ENCODE measurements at places on chromosomes 11 and 22.

GRCh38 chr11:50247309-50247874 is 214.7 kb downstream of the OR4C45 start:
- no peak for DNase-seq

GRCh38 chr11:117842131-117842941 is 17.8 kb upstream of the FXYD2 start:
- DNase-seq: no peak

DNA sequence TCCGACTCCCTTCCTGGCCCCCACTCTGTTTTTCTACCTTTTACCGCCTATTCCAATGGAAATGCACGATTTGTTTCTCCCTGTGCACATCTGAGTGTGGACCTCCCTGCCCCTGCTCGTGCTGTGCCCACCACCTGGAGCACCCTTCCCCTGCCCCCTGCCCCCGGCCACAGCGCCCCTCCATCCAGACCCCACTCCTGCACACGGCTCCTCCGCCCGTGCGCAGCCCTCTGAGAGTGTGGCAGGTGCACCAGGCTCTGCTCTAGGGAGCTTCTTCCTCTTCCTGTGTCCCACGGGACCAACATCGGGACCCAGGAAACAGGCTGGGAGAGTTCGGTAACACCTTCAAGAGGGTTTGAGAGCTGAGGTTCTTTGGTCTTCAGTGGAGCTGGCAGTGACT is 62.9 kb downstream of the LRP5 start:
- DNase-seq: no peak

DNA sequence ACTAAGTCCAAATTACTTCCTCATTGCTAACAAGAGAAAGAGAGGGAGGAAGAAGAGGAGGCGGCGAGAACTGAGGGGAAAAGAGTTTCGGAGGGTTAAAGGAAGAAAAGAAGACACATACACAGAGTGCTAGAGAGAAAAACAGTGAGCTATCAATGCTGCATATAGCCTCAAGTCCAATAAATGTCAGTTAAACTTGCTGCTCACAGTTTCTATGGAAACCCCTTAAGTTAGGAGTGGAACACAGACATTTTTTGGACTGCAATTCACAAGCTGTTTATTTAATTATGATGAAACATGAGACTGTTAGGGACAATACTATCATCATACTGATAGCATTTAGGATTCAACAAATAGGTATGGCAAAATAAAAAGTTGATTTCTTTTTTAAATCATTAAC is 1320.4 kb downstream of the LRRC4C start:
- no peak for DNase-seq

DNA sequence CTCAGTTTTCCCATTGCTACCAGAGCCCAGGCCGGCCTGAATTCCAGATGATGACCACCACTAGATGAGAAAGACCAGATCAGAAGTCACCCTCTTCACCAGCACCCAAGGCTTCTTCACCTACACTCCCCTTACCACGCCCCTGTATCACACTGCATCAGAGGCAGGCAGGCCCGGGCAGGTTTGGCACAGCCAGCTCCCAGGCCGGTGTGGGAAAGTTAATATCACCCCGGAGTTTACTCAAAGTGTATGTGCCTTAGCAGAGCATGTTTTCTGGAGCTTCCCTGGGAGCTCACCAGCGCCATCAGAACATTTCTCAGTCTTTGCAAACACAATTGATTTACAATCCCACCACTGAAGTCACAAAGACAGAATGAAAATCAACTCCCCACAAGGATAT is 47.5 kb upstream of the POU2AF1 start:
- no peak for DNase-seq

GRCh38 chr22:28950617-28951411 is 67.4 kb downstream of the ZNRF3 start:
- DNase-seq: no peak

DNA sequence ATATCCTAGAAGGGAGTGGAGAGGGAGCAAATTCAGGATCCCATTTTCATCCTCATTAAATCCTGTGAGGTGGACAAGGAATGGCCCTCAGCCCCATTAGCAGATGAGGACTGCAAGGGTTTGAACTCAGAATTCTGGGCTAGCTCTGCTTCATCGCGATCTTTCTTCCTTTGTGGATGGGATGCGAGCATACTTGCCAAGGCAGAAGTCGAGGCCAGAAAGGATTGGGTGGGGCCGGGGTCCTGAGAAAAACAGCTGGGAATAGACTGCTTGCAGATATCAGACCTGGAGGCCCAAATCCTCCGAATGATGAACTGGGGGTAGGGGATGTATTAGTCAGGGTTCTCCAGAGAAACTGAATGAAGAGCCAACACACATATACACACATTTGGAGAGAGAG is 179.0 kb downstream of the CHST1 start:
- no peak for DNase-seq

DNA sequence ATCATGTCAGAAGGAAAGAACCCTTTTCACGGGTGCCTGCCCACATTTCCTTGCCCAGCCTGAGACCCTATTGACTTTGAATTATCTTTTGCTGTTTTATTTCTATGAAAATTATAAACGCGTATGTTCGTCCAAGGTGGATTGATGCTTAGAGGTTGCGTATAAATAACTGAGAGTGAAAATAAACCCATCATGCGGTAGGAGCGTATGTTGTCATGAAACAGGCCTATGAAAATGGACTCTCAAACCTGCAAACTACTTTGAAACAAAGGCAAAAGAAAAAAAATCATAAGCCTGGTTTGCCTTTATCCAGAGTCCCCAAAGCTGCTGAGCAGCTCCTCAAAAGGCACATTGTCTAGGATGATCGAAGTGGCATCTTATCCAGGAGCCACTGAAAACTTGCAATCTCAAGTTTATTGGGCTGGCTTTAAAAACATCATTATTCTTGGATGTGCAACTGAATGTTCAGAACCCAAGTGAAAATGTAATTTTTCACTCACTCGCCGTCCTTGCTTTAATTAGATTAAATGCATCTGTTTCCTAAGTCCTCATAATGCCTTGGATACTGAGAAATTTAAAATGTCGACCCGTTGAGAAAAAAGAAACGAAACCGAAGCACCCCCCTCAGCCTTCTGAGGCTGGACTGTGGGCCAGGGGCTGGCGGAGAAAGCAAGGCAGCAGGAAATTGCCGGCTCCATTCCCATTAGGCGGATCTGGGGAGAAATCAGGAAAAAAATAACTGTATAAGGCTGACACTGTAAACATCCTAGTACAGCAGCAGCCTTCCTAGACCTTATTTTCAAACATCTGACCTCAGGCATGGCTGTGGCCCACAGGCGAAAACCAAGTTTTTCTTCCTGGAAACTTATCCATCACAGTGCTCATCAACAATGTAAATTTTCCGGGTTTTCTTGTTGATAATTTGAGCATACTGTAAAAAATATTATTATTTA is 82.9 kb upstream of the PPARA start:
- DNase-seq: no peak

- DNase-seq: no peak
Observed at GRCh38 chr11:128492461-128492860, 94.9 kb downstream of the ETS1 start.

DNA sequence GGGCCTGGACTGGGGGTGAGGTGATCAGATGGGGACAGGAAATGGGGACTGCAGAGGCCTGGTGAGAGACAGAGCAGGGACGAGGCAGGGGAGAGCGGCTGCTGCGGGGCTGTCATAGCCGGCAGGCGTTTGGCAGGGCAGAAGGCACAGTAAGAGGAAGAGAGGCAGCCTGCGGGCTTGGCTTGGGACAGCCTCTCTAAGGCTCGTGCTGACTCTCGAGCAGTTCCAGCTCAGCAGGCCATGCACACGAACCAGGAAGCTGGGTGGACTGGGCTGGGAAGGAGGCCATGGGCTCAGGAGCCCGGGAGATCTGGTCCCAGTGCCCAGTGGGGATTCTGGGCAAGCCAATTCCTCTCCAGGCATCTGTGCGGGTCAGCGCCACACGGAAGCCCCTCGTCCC is 19.6 kb upstream of the EIF3D start:
- no peak for DNase-seq

GRCh38 chr22:19045094-19045493 is 77.1 kb downstream of the DGCR2 start:
- DNase-seq: no peak

DNA sequence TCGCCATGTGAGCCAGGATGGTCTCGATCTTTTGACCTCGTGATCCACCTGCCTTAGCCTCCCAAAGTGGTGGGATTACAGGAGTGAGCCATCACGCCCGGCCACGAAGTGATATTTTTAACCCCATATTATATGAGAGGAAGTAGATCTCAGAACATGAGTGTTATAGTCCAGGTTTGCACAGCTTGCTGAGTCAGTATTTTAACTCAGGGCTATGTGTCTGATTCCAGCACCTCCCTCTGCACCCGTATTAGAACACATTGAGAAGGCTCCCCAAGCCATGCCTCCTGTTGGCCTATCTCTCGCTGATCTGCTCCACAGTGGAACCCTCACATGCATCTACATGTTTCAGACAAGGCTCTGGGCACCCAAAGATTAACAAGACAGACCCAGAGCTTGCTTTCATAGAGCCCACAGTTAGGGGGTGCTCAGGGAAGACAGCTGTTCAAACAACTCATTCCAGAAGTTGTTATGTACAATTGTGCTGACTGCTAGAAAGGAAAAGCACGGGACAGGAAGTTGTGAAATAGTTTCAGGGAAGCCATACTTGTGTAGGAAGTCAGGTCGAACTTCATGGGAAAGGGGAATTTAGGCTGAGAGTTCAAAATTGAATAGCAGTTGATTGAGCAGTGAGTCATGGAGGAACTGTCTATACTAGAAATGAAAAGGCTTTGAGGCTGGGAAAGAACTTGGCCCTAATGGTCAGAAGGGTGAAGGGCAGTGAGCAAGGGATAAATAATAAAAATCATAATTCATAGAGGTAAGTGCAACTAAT is 49.3 kb upstream of the CLPB start:
- no peak for DNase-seq

DNA sequence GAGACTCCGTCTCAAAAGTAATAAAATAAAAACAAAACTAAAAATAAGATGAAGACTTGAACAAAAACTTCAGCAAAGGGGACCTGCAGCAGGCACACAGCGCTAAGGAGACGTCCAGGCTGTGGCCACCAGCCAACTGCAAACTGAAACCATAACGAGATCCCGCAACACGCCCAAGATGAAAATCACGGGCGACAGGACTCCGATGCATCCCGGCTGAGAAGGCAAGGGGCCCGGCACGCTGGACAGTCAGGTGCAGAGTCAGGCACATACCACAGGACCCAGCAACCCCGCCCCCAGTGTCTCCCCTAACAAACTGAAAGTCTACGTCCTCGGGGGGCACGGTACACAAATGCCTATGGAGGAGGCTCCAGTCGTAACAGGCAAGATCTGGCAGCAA is 9.2 kb downstream of the HRAS start:
- DNase-seq: no peak

DNA sequence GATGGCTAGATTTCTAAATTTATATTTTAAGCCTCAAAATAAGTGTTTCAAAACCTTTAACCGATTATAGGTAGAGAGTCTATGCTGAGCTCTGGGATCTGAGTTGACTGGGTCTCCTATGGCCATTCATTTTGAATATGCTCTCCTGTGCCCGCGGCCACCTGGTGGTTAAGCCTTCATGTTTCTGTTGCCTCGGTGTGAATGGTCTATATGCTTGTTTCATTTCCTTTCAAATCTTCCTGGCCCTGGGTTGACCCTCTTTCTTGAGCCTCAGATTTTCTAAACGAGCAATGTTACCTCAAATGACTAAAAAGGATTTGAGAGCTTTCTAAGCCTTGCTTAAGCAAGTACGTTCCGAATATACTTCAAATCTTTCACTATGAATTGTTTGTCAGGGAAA is 789.4 kb upstream of the KIRREL3 start:
- DNase-seq: no peak

DNA sequence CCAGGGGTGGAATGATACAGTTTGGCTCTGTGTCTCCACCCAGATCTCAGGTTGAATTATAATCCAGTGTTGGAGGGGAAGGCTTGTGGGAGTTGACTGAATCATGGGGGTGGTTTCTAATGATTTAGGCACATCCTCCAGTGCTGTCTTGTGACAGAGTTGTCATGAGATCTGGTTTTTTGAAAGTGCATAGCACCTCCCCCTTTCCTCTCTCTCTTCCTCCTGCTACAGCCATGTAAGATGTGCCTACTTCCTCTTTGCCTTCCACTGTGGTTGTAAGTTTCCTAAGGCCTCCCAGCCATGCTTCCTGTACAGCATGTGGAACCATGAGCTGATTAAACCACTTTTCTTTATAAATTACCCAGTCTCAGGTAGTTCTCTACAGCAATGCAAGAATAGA is 45.1 kb downstream of the THAP12 start:
- DNase-seq: no peak

DNA sequence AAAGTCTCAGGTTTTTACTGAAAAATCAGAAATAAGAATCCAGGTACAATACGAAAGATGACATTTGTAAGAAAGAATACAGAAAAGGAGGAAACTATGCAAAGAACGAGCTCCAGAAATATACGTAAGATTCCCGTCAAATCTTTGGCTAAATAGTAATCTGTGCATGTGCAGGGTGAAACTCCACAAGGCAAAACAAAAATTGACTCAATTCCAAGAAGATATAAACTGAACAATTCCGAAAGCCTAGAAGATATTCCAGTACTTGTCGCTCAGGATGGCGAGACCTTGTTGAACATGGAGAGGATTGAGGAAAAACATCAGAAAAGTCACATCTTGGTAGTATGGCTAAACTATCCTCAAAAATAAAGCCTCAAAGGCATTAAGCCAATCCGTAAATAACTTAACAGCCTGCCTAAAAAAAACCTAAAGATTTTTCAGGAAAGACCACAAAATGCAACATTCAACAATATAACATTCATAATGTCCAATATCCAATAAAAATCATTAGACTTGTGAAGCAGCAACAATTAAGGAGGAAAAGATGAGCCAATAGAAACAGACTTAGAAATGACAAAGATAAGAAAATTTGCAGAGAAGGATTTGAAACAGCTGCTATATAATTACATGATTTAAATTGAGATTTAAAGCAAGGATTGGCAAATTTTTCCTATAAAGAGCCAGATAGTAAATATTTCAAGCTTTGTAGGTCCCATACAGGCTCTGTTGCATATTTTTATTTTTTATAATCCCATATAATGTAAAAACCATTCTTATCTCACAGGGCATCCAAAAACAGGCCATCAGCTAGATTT is 166.4 kb upstream of the UBASH3B start:
- DNase-seq: no peak

DNA sequence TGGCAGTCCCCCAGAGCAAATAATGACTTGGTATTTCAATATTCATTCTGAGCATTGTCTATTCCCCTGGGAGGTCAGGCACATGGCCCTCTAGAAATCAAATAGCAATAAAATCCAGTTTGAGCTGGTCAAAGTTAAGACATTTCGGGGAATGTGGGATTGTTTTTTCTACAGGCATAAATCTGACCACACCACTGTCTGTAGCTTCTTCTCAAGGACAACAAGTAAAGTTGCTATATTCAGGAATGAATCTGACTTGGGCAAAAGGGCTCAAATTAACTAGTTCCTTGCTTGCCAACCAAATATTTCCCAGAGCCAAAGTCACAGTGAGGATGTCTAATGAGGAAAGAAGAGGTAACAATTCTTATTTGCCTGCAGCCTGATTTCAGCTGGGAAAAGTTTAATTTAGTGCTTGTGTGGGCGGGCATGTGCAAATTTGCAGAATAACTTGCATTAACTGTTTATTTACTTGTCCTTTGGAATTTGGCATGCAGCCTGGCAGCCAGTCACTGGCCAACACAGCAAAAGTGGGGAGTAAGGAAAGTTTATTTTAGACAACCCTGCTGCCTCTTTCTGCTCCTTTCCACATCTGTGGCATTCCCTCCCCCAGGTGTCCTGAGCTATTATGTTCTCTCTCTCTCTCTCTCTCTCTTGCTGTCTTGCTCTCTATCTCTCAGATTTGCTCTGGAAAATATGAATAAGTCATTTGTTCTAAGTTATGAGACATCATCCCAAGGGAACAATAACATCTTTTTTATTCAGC is 51.2 kb upstream of the ARHGAP20 start:
- no peak for DNase-seq

All from frontal cortex (tissue), 4 donors.